ENCODE measurements at places on chromosomes 7 and 10.

DNA sequence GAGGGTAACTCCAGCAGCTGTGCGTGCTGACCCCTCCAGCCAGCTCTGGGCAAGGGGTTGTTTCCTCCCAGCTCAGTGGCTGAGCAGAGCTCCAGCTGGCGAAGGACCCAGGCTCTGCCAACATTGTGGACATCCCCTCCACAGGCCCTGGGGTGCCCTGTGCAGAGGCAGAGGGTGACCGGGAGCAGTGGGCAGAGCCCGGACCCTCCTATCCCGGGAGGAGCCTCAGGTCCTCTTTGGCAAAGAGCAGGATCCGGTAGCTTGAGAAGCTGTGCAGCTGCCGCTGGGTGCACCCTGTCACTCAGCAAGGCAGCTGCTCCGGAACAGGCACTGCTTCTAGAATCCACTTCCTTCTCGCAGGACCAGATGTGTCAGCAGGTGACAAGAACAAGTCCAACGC is 175.9 kb downstream of the EBF3 start:
- DNase-seq: no peak

- no peak for DNase-seq
Measured at GRCh38 chr7:21500117-21500832, 42.6 kb upstream of the DNAH11 start.

GRCh38 chr10:11799736-11800080 is 23.4 kb upstream of the PROSER2 start:
- DNase-seq: no peak

GRCh38 chr7:138325434-138325833 is 134.6 kb upstream of the TRIM24 start:
- DNase-seq: no peak

GRCh38 chr10:29140151-29140550 is 148.7 kb upstream of the LYZL1 start:
- no peak for DNase-seq

DNA sequence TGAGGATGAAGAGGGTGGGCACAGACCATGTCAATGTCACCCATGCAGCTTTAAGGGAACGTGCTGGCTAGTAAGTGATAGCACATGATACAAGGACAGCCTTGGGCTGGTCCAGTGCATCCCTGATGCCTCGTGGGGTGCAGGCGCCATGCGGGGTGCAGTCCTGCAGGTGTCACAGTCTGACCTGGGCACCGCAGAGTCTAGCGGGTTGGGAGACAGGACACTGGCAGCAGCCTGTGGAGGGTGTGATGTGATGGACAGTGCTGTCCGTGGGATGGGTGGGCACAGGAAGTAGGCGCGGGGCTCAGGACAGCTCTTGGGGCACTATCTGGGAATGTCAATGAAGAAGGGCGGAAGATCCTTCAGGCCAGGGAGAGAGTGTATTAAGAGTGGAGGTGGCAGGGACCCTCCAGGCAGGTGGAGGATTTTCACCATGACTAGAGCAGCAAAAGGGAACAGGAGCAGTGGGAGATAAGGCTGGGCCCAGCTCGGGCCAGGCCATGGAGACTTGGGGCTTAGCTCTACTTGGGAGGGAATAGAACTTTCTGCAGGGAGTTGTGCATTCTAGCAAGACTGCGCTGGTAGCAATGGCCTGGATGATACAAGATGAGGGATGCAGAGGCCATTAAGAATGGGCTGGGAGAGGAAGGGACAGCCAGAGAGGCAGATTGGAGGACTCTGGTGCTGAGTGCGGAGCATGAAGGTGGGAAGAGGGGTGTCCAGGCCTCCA is 122.5 kb downstream of the PTPN20 start:
- DNase-seq: no peak

GRCh38 chr7:91181949-91182348 is 82.3 kb upstream of the FZD1 start:
- DNase-seq: no peak

GRCh38 chr7:45244981-45245380 is 87.4 kb downstream of the RAMP3 start:
- no peak for DNase-seq

DNA sequence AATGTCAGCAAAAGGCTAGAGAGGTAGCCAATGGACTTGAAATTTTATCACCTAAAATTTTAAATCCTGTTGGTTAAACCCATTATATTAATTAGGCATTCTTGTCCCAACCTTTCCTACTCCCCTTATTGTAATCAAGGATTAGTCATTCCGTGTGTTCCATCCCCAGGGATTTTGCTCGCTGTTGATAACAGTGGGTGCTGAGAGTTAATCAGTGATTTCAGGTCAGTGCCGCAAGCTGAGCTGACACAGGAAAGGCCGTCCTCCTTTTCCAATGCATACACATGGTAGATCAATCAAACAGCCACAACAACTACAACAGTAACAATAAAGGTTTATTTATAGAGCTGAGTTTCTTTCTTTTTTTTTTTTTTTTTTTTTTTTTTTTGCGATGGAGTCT is 271.4 kb downstream of the ACTR3B start:
- no peak for DNase-seq

DNA sequence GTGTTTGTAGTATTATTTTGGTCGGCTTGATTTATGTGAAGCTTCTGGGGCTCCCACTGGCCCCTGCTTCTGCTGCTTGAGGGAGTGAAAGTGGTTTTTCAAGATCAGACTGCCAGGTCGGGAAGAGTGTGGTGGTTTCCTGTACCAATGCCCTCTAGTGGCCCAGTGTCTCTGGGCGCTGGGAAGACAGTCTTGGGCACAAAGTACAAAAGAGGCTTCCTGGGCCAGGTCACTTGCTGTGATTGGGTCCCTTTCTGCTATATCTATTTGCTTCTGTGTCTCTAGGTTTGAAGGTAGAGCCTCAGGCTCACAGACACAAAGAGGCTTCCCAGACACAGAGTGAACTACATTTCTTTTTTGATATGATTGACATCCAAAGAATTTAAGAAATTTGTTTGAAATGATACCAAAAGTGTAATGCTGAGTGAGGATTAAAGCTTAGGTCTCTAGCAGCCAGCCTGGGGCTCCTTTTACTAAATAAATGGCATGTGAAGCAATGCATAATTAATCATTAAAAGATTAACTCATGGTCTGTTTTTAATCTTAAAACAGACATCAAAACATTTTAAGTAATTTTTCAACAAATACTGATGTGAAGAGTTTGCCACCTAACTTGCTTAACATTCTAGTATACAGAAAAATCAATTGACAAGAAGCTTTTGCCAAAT is 36.3 kb downstream of the ABCB1 start:
- peak; percentile 26 for DNase-seq

DNA sequence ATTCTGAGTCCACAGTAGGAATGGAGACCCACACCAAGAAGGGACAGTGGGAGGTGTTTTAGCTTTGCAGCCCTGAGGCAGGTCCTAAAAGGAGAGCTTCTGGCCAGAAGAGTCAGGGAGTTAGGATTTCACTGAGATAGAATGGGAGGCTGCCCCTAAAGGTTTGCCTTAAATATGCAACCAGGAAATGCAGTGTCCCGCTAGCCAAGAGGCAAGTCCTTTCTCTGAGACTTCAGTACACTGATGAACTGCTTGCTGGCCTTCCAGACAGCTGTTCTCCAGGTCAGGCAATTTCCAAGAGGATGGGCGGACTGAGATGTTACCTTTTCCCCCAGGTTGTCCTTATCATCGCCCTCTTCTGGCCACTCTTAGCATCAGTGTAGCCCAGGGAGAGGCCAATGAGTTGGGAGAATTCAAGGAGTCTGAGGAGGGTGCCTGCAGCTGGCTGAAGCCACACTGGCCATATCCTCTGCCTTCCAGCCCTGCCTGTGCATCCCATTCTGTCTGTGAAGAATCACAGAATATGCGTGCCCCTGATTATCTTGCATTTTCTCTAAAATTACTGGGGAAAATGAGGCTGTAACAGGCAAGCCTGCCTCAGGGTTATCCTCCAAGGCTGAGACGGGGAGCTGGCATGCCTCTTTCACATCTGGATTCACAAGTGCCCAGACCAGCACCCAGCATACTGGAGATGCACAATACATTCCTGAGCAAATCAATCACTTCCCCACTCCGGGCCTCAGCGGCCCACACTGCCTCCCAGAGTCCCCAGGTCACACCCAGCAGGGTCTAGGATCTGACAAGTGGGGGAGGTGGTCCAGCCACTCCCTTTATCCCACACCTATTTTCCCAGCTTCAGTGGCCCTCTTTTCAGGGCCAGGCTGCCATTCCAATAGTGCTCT is 2.4 kb downstream of the TLL2 start:
- DNase-seq: peak; percentile 27

DNA sequence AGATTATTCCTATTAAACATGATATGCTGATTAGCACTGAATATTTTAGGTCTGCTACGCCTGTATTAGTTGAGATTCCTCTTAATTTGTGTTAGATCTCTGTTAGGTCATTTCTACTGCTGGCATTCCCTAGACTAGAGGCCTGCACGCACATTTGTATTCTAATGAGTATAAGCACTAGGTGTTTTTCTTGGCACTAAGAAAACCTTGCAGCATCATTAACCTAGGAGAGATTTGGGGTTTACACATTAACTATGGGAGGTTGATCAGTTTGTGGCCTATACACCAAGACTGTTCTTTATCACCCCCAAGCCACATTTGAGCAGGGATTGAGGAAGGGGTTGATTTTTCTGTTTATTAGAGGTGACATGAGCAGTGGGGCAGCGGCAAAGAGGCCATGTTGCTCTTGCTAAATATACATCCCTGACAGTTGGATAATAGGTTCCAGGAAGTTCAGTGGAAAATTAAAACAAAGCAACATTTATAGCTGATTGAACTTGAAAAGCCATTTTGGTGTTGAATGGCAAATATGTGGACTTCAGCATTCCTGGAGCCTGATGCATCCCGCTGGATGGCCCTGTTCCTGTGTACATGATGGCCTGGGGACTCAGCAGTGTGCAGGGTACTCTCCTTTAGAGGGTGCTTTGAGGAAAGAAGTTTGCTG is 65.2 kb downstream of the GBF1 start:
- peak; percentile 33 for DNase-seq

GRCh38 chr10:132132421-132132841 is 54.3 kb upstream of the DPYSL4 start:
- no peak for DNase-seq

GRCh38 chr10:113320987-113321386 is 231.9 kb upstream of the HABP2 start:
- no peak for DNase-seq

DNA sequence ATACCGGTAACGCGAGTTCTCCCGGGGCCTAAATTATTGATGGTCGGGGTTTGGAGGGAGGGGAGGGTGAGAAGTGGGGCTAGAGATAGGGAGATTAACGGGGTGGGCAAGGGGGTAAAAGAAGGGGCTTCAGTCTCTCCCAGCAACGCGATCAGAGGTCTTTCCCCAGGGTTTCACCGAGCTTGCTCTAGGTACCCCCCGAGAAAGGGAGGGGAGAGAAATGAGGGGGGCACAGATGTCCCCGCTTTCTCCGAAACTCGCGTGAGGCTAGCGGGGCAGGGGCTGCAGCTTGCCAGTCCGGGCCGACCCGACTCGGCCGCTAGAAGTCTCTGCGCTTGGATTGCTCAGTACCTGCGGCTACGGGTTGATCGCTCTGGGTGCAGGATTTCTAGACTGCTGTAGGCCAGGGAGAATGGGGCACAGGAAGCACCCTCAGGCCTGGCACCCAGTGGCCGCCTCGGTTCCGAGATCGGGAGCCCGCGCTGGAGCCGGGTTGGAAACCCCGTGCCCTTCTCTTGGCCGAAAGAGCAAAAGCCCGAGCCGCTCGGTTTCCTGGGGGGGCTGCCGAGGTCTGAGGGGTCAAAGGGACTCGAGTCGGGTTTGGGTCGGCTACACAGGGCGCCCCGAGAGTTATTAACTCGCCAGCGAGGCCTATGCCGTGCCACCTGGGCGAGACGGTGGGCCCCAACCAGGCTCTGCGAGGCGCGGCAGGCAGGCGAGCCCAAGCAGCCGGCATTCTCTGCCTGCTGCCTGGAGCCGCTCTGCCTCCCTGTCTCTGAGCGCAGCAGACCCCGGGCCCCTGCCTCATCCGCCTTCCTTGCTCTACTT is 3.1 kb downstream of the PAX2 start:
- DNase-seq: no peak
